ENCODE measurements at places on chromosomes 1 and 21.

- peak; percentile 50 for DNase-seq
These were observed 2.0 kb downstream of the GFI1 start for GRCh38 chr1:92484472-92485380.

- no peak for DNase-seq
These were observed 2.6 kb downstream of the RIMS3 start for GRCh38 chr1:40662864-40663263.

DNA sequence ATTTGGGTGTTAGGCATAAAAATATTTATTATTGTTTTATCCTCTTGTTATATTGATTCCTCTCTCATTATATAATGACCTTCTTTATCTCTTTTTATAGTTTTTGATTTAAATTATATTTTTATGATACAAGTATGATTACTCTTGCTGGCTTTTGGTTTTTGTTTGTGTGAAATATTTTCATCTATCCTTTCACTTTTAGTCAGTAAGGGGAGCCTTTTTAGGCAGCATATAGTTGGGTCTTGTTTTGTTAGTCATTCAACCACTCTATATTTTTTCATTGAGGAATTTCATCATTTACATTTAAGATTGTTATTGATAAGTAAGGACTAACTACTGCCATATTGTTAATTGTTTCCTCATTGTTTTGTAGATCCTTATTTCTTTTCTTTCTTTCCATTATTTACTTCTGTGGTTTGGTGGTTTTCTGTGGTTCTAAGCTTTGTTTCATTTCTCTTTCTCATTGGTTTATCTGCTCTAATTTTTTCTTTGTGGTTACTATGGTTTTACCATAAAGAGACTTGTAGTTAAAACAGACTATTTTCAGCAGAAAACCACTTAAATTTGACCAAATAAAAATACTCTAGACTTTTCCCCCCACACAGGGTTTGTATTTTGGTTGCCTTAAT is 593.1 kb downstream of the NUF2 start:
- DNase-seq: no peak

- no peak for DNase-seq
These were observed 24.9 kb upstream of the LRIG2 start for GRCh38 chr1:113048064-113048463.

GRCh38 chr1:34977210-34977471 is 8.0 kb downstream of the TMEM35B start:
- DNase-seq: no peak

GRCh38 chr1:31396633-31397351 is 16.2 kb upstream of the SERINC2 start:
- no peak for DNase-seq

- no peak for DNase-seq
These were observed 2.4 kb upstream of the FAM110D start for GRCh38 chr1:26156285-26157038.

DNA sequence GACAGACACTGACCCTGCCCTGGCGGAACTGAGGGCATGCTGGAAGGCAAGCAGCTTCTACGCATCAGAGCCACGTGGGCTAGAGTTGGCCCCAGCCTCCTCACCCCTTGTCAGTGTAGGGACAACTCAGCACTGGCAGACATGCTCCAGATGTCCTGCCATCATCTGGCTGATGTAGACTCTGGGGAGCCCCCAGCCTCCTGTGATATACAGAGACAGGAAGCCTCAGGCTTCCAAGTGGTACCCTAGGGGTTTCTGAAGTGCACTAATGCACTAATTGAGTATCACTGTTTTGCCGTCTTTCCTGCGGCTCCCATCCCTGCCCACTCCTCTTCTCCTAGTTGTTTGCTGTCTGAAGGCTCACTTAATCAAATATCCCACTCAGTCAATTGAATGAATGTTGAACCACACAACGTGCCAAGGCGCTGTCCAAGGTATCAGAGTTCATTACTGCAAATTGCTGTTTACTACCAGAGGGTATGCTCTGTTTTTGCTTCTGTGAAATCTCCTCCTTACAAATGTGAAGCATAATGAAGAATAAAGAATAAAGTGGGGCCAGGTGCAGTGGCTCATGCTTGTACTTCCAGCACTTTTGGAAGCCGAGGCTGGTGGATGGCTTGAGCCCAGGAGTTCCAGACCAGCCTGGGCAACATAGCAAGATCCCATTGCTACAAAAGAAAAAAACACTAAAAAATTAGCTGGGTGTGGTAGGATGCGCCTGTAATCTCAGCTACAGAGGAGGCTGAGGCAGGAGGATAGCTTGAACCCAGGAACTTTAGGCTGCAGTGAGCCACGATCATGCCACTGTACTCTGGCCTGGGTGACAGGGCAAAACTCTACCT is 76.4 kb upstream of the ZBTB18 start:
- DNase-seq: no peak

- no peak for DNase-seq
These were observed 144.1 kb upstream of the CTTNBP2NL start for GRCh38 chr1:112251766-112252506.

DNA sequence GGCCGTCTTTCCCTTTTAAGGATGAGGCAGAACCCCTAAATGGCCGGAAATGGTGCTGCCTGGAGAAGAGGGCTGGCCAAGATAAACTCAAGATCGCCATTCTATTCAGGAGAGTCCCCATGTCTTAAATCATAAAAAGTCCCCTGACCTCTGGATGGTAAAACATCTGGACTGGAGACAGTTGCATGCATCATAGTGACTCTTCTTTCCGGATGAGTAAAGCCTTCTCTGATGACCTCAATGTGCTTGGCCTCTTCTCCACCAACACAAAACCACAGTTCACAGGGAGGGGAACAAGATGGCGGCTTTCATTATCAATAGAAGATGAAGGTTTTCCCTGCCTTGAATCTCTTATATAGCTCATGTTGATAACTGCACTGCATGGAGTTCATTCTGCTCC is 27.5 kb upstream of the H6PD start:
- DNase-seq: no peak

GRCh38 chr1:214427871-214428277 is 123.5 kb downstream of the PTPN14 start:
- DNase-seq: peak; percentile 22

DNA sequence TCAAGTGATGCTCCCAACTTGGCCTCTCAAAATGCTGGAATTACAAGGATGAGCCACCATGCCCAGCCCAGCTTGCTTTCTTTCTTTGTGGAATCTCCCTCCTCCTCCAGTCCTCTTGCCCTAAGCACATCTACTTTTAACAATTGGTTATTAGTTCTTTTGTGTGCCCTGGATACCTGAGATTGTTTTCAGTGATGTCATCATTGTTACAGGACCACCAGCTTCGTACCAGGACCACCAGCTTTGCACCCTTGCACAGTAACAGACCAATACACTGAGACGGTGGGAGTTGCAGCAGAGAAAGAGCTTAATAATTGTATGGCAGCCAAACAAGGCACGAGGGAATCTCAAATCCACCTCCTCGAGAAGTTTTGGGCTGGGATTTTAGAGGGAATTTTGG is 71.3 kb downstream of the CNIH3 start:
- DNase-seq: no peak

DNA sequence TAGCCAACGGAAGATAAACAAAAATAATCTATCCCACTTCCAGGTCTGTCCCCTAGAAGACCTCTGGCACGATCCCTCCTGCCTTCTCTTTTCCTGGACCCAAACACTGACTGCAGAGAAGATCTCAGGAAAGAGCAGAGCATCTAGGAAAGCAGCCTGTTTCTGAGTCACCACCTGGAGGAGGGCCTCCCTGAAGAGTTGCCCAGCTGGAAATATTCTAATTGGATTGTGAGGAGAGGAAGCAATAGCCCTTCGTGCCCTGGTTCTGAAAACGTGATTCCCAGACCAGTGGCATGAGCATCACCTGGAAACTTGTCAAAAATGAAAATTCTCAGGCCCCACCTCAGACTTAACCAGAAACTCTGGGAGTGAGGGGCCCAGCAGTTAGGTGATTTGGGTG is 411.1 kb downstream of the SETD4 start:
- DNase-seq: no peak

DNA sequence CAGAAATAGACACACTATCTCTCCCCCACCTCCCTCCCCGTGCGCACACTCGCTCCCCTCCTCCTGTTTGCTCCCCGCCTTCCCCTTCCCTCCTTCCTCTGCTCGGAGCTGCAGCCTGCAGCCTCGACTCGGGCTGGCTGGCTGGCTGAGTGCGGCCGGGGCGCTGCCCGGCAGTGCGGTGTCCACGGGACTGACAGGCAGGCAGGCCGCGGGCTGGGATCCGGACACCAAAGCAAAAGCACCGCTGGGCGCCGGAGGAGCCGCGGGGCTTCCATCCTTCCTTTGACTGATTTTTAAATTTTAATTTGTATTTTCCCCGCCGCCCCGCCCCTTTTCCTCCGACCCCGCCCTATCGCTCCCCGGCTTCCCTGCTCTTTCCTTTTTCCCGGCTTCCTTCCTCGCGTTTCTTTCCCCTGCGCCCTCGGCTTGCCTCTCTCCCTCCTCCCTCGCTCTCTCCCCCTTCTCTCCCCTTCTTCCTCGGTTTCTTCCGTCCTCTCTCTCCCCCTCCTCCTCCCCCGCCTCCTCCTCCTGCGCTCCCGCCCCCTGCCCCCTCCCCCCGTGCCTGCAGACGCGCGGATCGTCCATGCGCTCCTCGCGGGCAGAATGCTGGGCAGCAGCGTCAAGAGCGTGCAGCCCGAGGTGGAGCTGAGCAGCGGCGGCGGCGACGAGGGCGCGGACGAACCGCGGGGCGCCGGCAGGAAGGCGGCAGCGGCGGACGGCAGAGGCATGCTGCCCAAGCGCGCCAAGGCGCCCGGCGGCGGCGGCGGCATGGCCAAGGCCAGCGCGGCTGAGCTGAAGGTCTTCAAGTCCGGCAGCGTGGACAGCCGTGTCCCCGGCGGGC is 109.4 kb downstream of the NAV1 start:
- DNase-seq: no peak

DNA sequence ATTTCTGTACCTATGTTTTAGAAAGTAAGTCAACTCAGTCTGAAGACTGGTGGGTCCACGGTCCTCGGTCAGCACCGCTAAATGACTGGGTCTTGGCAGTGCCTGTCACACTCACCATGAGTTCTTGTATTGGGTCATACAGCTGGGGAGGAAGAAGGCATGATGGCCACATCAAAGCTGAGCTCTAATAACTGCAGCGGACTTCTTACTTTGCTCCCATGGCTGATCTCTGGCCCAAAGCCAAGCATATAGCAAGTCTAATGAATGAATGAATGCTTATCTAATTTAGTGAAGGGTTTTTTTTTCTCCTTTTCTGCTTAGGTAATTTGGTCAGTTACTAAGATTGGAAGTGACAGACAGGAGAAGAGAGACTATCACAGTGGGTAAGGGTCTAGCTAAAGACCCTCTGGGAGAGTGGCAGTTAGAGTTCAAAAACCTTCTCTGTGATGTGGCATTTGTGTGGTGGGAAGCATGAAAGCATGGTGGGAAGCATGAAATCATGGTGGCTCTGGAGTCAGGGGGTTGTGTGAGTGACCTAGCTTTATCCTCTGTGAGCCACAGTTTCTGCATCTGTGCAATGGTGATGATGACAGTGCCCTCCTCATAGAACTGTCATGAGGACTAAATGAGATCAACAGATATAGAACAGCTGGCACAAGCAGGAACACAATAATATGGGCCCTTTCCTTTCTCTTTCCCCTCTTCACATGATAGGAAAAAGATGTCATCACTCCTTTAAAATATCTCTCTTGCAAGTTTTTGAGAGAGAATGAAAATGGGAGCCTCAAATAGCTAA is 78.9 kb upstream of the JAK1 start:
- no peak for DNase-seq

- no peak for DNase-seq
These were observed 4.0 kb upstream of the GBP5 start for GRCh38 chr1:89276690-89277089.

- DNase-seq: no peak
These were observed 402.9 kb downstream of the TGFB2 start for GRCh38 chr1:218748071-218748470.

DNA sequence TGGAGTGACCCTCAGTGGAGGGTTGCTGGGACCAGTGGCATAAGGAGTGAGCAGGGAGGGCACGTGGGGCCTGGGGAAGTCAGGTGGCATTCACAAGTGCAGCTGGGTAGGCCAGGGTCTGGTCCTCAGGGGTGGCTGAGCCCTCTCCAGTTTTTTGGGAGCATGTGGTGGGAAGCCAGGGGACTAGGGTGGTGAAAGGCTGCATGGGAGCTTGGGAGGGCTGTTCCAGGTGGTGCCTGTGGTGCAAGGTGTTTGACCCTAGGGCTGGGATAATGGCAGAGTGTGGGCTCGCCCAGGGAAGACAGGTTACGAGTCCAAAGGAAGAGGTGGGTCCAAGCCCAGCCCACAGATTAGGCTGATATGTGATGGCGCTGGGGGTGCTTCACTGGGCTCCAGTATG is 30.5 kb downstream of the MAN1C1 start:
- no peak for DNase-seq

DNA sequence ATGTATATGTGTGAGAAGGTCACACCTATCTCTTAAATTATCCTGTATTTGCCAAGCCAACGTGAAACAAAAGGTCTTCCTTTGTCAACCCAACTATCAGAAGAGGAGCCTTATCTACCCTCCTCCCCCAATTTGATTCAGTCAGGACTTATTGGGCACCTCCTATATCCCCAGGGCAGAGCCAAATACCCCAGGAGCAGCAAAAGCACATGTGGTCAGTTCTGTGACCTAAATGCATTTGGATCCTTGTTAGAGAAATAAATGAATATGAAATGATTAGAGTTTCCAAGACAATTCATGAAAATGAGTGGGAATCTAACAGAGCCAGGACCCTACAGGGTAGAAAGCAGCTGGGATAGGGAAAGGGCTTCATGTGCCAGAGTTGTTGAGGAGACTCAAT is 37.0 kb upstream of the KCND3 start:
- no peak for DNase-seq

DNA sequence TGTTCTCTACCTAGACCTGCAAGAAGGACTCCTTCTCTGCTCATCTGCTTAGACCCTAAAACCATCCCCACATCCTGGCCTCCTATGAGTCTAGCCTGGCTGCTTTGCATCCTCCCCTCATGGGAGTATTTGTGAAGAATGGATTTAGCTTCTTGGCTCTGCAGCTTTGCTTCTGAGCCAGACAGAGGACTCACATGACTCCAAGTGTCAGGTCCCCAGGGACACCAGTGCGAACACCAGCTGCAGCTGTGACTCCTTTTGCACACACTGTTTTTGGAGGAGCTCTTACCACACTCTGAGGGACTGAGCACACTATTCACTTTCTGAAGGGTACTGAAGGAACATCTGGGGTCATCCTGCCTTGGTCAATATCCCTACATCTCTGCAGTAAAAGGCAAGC is 131.8 kb upstream of the SGIP1 start:
- no peak for DNase-seq

DNA sequence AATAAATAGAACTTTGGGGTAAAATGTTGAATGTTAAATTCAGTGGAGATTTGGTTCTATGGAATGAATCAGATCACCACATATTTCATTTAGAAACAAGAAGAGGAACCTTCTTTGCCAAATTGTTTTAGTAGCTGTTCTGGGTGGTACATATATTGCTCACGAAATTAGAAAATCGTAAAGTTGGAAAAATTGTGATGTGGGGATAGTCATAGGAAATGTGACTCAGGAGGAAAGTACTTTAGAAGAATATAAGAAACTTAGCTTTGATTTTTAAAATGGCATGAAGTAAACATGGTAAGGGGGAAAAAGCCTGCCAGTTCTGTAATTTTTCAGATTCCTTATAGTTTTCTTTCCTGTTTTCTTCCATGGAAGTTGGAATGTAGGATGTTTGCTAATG is 27.4 kb downstream of the RRP15 start:
- DNase-seq: no peak

- DNase-seq: no peak
These were observed 14.1 kb downstream of the DISP1 start for GRCh38 chr1:222828939-222829338.

- DNase-seq: no peak
These were observed 267.8 kb upstream of the NCAM2 start for GRCh38 chr21:20730441-20730840.

Measured in CD4-positive, alpha-beta T cell (primary cell).